ENCODE measurements at places on chromosomes 12 and 14. TPM values are rescaled to one million over a fixed set of nuclear protein-coding genes. Genes with fewer than 3 reads are reported as not detected.

The SCNN1A gene
- total RNA-seq, result 0.65 TPM

The IQSEC3 gene
- not detected for total RNA-seq

The PTGER2 gene
- not detected for total RNA-seq

The TCL1B gene
- total RNA-seq, result not detected

The FAM186B gene
- 0.65 TPM for total RNA-seq

The SLC39A5 gene
- total RNA-seq, result not detected

The MYRFL gene
- under 0.01 TPM for total RNA-seq

The DAO gene
- not detected for total RNA-seq

The TPH2 gene
- total RNA-seq, result not detected

The APOF gene
- not detected for total RNA-seq

The C12orf54 gene
- not detected for total RNA-seq

The GPX2 gene
- total RNA-seq, result not detected

The DYNC1H1 gene
- 508 TPM for total RNA-seq

The ACOT6 gene
- total RNA-seq, result 0.29 TPM

The OVCH1 gene
- total RNA-seq, result not detected

The TMTC2 gene
- total RNA-seq, result 10.1 TPM

The RPL10L gene
- not detected for total RNA-seq

The SLC15A4 gene
- 28.8 TPM for total RNA-seq

The PSEN1 gene
- total RNA-seq, result 45.7 TPM

The SIX4 gene
- 6.9 TPM for total RNA-seq

The AQP6 gene
- total RNA-seq, result not detected

The CFAP54 gene
- total RNA-seq, result 15.0 TPM

The SMOC1 gene
- 3.3 TPM for total RNA-seq

The AACS gene
- 18.9 TPM for total RNA-seq

The USP44 gene
- total RNA-seq, result 2.0 TPM

The SIRT4 gene
- 0.76 TPM for total RNA-seq

The ACOT4 gene
- 0.38 TPM for total RNA-seq

The POTEG gene
- not detected for total RNA-seq

The AMDHD1 gene
- not detected for total RNA-seq

The OR4N2 gene
- not detected for total RNA-seq

The GPR135 gene
- 2.3 TPM for total RNA-seq

The MANSC4 gene
- not detected for total RNA-seq

The PLEKHH1 gene
- 0.33 TPM for total RNA-seq

The GRIN2B gene
- total RNA-seq, result not detected

The PCBP2 gene
- 457 TPM for total RNA-seq

The OGFOD2 gene
- total RNA-seq, result 13.1 TPM

The NRIP2 gene
- not detected for total RNA-seq

The SRRM4 gene
- not detected for total RNA-seq

The DENR gene
- total RNA-seq, result 43.1 TPM

The MGP gene
- 247 TPM for total RNA-seq

The SYCP3 gene
- total RNA-seq, result 0.67 TPM

The KNTC1 gene
- 22.2 TPM for total RNA-seq

The CIT gene
- 11.8 TPM for total RNA-seq

The GPR68 gene
- 0.96 TPM for total RNA-seq

All from vein endothelial cell (primary cell).